A549 treated with dexamethasone at 1 μM for 4 hours (cell line): ENCODE measurements at places on chromosomes 11 and 22. TPM values are rescaled to one million over a fixed set of nuclear protein-coding genes. Genes with fewer than 3 reads are reported as not detected.

ZFP91 gene
- 36.8 to 49.2 TPM (median 44.1 TPM) in 5 replicates for total RNA-seq

EIF3M gene
- 400 to 458 TPM (median 442 TPM) in 5 replicates for total RNA-seq

ABTB2 gene
- 30.7 to 49.2 TPM (median 43.4 TPM) in 5 replicates for total RNA-seq

IFITM10 gene
- total RNA-seq = 1.1 to 2.7 TPM (median 1.3 TPM) in 5 replicates
